ENCODE measurements at places on chromosomes 1 and 21. TPM values are rescaled to one million over a fixed set of nuclear protein-coding genes. Genes with fewer than 3 reads are reported as not detected.

GRCh38 chr1:1066403-1067283 lies 7.5 kb downstream of the RNF223 start:
- DNase-seq: no peak

DNA sequence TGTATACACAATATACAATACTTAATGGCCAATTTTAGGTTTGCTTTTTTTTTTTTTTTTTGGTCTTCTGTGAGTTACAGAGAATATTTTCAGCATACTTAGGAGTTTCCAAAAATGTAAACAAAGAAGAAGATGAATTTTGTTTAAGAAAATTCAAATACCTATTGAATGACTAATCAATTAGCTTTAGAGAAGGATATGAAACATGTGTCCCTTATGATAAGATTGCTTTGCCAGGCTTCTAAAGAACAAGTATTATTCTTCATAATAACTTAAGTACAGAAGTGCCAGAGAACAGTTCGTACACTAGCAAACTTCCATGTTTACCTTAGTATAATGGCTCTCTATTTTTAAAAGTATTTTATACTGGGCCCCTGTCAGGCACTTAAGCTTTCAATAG lies 1191.0 kb upstream of the NCAM2 start:
- no peak for DNase-seq

- DNase-seq: no peak
Observed at GRCh38 chr1:215004121-215004827, 78.3 kb upstream of the KCNK2 start.

DNA sequence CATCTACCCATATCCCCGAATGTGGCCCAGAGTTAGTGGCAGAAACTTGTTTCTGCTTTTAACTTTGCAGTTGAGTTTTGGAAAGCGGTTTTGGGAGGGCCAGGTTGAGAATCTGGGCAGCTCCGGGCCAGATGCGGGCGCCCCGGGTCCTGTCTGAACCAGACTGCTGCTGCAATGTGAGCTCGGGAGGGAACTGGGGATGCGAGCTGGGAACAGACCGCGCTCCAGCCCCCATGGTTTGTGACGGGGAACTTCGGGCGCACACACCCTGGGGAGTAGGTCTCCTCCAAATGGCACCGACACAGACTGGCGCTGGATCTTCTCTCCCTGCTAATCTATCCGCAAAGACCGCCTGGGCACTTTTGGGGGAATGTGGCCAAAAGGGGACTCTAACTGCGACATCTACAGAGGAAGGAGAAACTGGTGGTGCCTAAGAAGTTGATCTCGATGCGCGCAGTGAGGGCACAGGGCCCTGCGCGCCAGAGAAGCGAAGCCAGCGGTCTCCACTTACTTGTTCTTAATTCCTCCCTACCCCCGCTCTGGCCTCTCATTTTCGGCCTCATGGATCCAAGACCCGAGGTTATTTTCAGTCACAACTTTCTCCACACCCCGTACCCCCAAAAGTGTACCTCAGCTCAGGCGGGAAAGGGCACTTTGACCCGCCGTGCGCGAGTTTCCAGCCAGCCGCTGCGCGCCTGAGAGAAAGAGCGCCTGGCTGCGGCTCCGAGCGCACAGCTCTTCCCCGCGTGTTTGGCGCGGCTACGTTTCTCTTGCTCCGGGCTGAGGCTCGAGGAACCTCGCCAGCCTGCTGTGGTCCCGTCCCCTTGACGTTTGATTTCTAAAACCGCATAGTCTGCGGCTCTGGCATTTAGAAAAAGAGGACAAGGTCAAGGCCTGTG lies 411.0 kb upstream of the ESRRG start:
- DNase-seq: no peak

The NTNG1 gene
- total RNA-seq: 17.5 TPM

The TMEM222 gene
- 19.6 TPM for total RNA-seq

The BACH1 gene
- total RNA-seq: 136 TPM
